ENCODE measurements at places on chromosomes 4 and X.

DNA sequence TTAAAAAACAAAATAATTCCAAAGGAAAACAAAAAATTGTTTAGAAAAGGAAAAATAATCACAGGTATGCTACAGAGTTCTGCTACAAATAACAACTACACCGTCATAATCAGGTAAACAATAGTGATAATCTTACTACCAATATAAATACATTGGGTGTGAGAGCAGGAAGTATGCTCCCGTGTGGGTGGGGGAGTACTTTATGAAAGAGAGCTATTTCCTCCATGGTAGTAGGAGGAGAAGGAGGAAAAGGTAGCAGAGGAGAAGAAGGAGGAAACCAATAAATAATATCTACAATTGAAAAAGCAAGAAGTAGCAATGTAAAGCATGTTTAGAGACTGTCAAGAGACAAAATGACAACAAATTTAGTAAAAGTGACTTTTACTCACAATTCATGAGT lies 35.1 kb downstream of the TEC start:
- DNase-seq: no peak

- no peak for DNase-seq
These were observed 35.6 kb downstream of the ARSJ start for GRCh38 chr4:113943863-113944262.

DNA sequence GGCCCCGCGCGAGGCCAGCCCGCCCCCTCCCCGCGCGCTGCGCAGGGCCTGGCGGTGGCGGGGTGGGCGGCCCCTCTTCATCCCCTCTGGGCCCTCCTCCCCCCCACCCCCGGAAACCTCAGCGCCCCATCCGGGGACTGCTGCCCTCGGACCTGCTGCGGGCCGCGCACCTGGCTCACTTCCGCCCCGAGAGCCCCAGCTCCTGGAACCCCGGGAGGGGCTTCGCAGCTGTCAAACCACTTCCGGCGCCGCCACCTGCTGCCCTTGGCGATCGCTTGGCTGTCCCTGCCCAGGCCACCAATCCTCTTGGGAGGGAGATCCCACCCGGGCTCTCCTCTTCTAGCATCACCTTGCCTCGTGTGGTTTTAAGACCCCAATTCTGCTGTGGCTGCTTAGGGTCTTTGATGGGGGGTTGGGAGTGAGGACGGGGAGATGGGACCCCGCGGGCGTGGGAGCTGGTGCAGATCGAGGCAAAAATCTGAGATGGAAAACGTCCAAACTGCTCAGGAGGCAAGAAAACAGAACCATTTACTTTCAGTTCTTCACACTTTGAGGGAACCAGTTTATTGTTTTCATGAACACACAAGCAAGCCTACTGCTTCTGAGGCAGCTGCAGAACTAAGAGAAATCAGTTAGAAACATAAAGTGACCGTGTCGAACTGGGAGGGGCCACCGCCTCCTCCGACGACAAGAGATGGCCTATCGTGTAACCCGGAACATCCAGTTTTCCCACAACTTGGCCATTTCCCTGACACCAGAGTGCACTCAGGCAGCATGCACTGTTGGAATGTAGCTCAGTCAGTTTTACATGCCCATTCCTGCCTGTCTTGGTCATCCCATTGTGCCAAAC lies 754 bp downstream of the MTMR1 start:
- DNase-seq: peak; percentile 61

DNA sequence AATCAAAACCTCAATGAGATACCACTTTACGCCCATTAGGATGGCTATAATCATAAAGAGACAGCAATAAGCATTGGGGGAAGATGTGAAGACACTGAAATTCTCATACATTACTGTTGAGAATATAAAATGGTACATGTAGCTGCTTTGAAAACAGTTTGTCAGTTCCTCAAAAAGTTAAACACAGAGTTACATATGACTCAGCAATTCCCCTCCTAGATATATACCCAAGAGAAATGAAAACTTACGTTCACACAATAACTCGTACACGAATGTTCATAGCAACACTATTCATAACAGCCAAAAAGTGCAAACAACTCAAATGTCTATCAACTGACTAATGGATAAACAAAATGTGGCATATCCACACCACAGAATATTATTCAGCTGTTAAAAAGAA lies 36.6 kb downstream of the PHF8 start:
- no peak for DNase-seq

DNA sequence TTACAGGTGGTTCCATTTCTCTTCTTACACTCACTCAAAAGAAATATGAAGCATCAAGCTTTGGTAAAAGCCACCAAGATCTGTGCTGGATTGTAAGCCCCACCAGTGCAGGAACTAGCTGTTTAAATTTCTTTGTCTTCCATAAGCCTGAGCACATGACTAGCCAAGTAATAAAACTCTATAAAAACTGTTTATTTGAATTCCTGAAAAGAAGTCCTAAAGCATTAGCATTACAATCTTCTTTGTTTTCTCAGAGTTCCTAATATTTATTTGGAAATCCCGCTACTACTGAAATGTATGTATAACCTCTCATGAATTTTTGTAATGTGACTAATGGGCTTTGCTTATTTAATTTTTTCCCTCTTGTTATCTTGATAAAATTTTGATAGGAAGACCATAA lies 65.9 kb downstream of the IQCM start:
- no peak for DNase-seq

- no peak for DNase-seq
These were observed 46.7 kb upstream of the IL2 start for GRCh38 chr4:122503214-122503613.

DNA sequence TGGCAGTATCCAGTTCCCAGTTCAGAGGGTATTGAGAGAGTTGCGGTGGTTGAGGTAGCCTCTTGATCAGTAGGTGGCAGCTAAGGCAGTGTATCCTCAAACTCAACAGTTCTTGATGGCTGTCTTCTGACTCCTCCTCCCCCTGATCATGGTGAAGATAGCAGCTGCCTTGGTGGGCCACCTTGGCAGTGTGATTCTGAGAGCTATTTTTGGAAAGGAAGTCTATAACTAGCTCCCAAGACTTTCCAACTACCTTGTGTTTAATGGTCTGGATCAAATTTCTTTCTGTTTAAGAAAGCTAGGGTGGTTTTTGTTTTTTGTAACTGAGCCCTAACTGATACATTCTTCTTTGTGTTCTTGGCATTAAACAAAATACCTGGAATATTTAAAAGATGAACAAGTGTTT lies 10.5 kb upstream of the TBC1D19 start:
- no peak for DNase-seq

GRCh38 chr4:123418351-123418931 lies 21.8 kb downstream of the SPRY1 start:
- DNase-seq: peak; percentile 21

DNA sequence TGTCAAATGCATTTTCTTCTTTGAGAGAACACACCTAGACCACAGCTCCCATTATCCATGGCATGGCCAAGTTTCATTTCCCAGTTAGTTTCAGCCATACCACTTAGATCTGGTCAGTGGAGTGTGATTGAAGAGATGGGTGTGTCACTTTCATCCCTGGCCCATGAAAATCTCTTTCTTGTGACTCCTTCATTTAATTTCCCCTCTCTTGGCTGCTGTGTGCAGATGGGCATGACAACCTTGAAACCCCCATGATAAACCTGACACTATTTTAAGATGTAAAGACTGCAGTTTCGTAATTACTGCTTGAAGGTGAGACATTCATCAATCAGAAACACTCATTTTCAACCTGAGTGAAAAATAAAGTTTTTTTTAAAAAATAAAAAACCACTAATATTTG lies 284.9 kb downstream of the IL15 start:
- no peak for DNase-seq

- DNase-seq: peak; percentile 67
These were observed 882 bp downstream of the MRFAP1 start for GRCh38 chr4:6641164-6641970.

DNA sequence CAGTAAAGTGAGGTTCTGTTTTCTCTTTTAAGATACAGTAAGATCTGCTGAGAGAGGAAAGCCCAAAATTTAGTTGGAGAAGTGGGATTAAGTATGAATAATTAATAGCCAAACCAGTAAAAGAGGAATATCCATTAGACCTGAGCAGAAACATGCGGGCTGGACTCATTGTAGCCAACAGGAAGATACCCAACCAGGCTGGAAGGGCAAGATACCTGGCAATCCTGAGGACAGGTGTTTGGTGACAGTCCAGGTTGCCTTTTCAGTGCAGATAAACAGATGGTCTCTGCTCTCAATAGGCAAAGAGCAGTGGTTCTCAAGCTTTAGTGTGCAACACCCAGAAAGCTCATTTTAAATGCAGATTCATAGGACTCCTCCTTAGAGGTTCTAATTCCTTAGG lies 980.8 kb upstream of the GRID2 start:
- DNase-seq: no peak

GRCh38 chr4:153579872-153580271 lies 104.2 kb upstream of the TLR2 start:
- no peak for DNase-seq

DNA sequence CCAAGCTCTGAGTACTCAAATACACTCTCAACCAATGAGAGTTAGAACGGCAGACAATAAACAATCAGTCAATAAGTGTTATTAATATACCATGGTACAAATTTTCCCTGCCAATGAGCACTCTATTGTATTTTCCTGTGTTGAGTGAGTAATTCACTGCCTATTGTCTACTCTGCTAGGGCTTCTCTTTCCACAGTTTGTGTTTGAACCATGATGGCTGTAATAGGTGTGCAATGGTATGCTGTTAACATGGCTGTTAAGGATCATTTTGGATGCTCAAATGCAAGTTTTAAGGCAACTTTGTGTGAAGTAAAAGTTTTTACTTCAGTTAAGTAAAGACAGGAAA lies 41.2 kb downstream of the RPS6KA3 start:
- DNase-seq: no peak

DNA sequence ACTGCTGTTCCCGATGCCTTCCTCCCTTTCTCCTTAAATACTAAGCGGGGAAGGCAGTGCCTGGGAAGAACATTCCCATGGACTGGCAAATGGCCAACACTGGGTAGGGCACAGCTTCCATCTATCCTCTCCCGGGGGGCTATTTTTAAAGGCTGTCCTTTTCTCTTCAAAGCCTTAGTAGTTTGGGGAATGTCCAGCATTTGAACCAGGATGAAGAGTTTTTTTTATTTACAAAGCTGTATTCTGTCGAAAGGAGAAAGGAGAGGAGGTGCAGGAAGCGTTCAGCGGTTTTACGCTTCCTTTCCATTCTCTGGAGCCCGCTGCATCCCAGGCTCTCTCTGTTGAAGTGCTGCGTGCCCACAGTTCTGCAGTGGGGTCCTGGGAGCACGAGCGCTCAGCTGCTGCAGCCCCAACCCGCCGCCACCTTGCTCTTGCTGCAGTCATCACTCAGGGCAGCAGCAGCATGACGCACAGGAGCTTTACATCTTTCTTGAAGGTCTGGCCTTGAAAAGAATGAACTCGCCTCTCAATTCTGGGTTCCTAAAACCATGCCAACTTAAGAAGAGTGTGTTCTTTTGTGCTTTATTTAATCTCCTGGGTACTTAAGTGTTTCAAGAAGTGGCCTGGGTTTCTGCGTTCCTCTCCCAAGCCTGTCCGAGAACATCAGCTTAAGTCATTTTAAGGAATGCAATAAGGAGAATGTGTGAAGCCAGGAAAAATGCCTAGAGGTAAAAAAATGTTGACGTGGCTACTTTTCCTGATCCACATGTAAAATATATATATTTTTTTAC lies 427.2 kb downstream of the MAPK10 start:
- peak; percentile 7 for DNase-seq

Data from suppressor macrophage (primary cell).